ENCODE measurements at places on chromosomes 7 and 10.
A peak's percentile ranks its signal among the peaks of the same experiment; 100 is the strongest.

DNA sequence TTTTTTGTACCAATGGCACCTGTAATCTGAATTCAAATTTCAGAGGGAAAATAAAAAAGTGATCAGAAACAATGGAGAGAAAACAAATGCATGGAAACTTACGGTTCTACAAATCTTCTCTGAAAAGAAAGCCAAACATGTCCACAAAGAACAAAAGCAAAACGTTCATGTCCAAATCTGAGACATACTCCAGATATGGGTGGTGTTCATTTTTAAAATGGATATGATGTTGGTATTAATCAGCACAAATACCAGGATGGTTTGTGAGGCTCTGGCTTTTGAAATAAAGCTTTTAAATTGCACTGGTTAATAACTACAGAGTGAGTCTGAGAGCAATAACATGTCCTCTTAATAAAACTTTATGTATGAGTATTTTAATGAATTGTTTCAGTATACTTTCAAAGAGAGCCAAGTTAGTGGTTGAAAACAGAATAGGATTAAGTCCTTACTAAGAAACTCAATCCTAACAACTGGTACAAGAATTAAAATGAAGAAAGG is 366.4 kb downstream of the INHBA start:
- DNase-seq, result no peak

DNA sequence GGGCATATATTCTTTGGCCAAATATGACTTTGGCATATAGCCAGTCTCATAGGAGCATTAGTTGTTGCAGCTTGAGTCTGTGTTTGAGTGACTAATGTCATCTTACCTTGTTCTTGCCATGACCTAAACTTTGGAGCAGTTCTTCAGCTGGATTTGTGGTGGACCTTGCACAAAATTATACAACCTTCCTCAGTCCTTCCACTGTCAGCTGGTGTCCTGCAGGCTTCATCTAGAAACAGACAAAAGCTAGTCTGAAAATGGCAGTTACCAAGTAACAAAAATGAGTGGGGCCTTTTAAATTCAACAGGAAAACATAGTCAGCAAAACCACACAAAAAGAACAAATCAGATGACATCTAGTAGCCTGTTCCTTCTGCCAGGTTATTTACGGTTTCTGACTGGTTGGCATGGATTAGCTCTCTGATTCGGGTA is 59.5 kb upstream of the HECTD2 start:
- no peak for DNase-seq

- no peak for DNase-seq
Observed at GRCh38 chr10:69474742-69475432, 23.6 kb downstream of the TSPAN15 start.

- no peak for DNase-seq
Observed at GRCh38 chr10:7119325-7120015, 291.4 kb downstream of the SFMBT2 start.

DNA sequence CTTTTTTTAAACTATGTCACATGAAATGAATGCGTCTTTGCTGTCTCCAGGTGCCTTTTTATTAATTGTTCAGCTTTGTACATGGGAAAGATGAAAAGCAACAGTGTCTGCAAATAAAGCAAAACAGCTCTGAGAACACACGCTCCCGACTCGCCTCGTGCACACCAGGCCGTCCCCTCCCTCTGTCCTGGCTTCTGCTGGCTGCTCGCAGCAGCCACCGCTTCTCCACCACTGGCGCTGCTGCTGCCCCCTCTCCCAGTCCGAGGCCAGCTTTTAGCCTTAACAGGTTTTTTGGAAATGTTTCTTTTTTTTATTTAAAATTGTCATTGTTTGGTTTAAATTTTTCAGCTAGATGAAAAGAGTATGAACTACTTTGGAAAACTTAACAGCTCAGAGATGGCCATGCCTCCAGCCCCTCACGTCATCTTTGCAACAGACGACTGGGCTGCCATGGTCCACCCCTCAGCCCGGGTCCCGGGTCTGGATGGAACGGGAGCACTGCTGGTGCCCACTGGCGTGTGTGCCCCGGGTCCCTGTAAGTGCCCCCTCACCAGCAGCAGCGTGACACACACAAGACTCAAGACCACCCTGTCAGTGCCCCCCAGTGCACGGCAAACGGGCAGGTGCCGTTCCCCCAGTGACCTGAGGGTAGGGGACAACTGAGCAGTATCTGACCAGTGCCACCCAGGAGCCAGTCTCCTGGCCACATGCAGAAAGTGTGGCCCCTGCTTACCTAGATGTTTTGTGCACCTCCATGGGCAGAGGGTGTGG is 415.6 kb upstream of the FOXK1 start:
- DNase-seq, result no peak

GRCh38 chr10:132918617-132919373 is 23.6 kb downstream of the CFAP46 start:
- DNase-seq, result peak; percentile 26

DNA sequence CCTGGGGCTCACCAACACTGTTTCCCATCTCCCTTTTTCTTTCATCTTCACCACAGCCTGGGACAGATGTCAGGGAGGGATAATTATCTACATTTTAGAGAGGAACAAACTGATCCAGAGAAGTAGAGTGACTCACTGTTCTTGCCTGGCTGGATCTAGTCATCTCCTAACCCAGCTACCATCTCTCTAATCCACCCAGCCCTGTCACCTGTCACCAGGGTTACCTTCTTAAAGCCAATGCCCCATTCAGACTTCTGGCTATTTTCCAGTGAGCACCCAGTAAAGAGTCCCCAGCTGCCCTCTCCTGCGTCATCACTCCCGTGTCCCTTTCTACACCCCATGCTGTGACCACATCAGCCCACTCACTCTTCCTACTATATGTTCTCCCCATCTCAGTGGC is 68.4 kb upstream of the DUSP5 start:
- no peak for DNase-seq

DNA sequence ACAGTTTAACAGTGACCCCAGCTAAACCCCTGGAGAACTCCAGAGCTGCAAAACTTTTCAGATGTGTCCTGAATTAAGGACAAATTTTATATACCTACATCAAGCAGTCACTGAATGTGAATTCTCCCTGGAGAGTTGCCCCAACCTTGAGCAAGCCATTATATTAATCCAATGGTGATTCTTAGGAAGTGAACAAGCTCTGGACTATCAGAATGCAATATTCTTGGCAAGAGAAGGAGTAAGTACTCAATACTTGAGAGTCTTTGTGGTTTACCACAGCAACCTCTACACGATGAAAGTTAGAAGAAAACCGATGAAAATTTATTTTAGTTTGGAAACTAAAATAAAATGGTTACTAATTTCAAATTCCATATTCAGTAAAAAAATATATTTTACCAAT is 19.3 kb upstream of the ZNF365 start:
- DNase-seq, result no peak

- DNase-seq, result no peak
Observed at GRCh38 chr7:77352665-77353406, 63.3 kb downstream of the GSAP start.

DNA sequence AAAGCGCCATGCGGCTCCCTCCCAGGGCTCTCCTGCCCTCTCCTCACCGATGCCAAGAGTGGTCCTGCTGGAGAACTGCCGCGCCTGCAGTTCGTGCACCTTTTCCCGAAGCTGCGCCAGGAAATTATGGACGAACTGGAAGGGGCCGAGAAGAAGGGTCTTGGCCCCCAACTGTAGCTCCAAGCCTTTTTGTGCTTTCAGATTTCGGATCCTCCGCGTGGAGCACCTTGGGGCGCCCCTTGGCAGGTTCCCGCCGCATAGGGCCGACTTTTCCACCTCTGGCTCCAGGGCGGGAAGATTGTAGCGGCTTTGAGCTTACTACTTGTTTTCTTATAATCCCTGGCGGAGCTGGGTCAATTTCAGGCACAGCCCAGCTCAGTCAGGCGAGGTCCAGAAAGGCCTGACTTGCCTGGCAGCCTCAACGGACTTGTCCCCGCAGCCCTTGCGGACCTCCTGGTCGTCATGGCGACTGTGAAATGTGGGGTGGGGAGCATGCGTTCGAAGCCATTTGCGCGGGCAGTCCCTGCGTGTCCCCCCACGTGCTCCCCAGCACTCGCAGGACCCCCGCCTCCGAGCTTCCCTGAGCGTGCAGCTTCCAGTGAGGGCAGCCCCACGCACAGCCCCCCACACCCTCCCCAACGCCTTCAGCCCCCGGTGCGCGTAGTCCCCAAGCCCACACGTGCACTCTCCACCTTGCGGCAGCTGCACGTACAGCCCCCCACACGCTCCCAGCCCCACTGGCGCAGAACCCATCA is 129.9 kb downstream of the KBTBD2 start:
- DNase-seq, result no peak

DNA sequence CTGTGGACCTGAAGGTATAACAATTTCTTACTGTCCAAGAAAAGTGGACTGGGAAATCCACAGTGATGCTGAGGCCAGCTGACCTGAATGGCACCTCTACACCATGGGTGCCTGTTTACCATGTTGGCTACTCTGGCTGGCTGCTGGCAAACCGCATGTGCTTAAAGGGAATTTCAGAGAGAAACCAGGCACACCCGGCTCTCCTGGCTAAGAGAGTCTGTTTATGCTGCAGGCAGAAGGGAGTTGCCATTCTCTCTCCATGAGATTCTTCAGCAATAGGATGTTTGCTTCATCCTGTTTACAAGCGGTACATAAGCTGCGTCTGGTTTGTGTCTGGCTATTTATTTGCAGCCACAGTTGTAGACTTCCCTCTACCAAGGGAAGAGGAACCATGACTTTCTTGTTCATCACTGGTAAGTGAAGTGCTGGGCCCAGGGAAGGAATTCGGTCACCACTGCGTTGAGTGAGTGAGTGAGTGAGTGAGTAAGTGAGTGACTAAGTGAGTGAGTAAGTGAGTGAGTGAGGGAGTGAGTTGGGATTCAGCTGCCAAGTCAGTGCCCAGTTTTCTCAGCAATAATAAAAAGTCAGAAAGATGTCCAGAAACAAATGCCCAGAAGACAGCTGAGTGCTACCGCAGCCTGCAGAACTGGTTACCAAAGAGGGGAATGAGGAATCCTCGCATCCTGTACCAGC is 90.4 kb downstream of the COBL start:
- no peak for DNase-seq

DNA sequence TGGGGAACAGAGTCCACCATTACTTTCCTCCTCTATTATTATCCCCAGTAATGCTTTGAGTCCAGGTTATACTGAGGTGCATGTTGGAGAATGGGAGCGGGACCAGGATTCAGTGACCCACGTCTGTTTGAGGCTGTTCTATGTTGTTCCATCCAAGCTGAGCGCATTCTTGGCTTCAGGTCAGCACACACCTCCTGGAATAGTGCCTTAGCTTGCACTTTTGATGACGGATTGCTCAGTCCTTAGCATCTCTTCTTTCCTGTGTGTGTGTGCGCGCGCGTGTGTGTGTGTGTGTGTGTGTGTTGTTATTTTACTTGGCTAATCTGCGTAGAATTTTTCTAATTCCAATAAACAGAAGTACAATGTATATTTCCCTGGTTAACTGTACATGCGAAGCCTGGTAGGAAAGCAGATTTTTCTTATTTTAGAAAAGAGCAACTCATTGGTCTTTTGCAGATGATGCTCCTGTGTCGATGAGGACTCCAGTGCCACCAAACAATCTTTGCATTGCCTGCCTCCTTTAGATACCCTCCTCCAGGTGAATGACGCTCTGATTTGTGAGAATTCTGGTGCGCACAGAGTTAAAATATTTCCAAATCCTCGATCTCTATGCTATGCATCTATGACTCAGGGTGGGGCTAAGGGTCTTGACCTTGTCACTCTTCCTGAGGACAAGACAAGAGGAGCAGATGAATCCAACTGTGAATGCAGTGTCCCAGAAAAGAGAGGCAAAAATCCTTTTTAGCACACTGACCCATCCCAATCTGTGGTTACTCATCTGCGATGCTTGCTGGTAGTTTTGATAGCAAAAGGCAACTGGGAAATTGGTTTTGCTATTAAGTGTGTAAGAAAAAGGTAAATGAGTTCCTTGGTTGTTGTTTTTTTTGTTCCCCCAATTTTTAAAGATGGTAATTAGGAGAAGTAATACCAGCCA is 13.3 kb upstream of the CELF2 start:
- no peak for DNase-seq

GRCh38 chr7:32591938-32592337 is 96.6 kb downstream of the AVL9 start:
- DNase-seq, result no peak

DNA sequence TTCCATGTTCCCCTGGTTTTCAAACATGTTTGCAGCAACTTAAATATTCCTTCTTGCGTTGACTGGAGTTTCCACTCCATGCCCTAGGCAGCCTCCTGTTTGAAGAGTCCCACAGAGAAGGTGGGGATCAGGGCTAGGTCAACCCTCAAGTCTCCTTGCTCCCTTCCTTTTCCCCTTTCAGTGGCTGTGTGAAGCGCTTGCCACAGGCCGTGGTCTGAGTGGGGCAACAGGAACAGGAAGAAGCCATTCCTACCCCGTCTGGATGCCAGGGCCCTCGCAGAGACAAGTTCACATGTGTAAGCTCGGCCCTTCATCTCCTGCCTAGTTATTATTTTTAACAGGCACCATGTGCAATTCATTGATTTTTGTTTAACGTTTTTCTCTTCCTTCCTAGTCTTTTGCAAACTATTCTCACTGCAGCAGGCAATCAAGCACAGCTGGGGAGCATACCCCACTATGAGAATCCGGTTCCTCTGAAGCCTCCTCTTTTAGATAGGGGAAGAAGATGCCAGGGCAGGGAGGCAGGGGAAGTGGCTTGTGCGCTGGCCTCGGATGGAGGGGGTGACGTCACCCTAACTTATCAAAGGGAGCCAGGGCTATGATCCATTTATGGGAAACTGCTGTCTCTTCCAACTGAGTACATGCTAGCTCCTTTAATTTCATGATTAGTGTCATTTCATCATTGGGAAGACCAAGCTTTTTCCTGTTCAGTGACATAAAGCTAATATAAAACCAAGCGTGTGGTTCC is 64.2 kb downstream of the PRLHR start:
- no peak for DNase-seq

DNA sequence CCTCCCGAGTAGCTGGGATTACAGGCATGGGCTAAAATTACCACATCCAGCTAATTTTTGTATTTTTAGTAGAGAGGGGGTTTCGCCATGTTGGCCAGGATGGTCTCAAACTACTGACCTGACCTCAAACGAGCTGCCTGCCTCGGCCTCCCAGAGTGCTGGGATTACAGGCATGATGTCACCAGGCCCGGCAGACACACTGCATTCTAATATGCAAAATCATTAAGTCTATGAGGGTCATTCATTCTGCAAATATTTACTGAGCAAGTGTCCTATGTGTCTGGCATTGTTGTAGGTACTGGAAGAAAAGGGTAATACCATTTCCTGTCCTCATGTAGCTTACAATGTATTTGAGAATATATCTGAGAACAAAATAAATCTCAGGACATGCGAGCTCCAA is 2.7 kb downstream of the PUS7 start:
- no peak for DNase-seq

GRCh38 chr10:3190817-3191216 is 18.2 kb upstream of the PITRM1 start:
- DNase-seq, result no peak

- no peak for DNase-seq
Observed at GRCh38 chr10:21526860-21527597, 1.5 kb upstream of the SKIDA1 start.

GRCh38 chr10:30176182-30176581 is 116.8 kb upstream of the JCAD start:
- DNase-seq, result no peak

DNA sequence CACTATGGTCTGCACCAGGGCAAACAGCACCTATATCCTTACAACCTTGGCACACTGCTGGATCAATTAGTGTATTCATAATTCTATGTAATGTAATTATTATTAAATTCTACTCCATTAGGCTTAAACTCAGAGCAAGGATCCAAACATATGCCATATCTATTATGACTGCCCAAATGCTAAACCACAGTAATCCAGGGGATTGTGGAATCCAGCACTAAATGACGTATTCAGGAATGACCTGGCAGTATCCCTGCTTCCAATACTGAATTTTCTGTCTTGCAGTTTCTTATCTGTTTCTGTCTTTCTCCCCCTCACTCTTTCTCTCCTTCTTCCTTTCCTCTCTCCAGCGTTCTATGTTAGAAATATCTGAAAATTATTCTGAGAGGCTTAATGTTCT is 16.5 kb upstream of the UBE2D1 start:
- no peak for DNase-seq

All from COR-L47 (cell line).